ENCODE measurements at places on chromosomes 11 and 22.

DNA sequence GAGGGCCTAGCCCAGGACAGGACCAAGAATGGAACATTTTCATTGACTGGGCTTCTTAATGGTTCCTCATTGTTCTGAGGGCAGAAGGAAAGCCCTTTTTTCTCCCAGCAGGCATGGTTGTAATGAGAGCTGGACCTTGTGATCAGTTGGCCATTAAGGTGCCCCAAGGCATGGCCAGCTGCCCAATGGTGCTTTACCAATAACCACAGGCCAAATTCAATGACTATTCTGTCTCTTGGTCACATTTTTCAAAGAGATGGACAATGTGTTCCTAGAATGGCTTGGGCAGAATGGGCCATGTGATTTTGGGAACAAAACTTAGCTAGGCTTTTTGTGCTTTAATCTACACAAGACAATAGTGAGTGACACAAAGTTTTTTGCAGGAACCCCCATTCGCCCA lies 7.3 kb downstream of the NAV2 start:
- no peak for DNase-seq

DNA sequence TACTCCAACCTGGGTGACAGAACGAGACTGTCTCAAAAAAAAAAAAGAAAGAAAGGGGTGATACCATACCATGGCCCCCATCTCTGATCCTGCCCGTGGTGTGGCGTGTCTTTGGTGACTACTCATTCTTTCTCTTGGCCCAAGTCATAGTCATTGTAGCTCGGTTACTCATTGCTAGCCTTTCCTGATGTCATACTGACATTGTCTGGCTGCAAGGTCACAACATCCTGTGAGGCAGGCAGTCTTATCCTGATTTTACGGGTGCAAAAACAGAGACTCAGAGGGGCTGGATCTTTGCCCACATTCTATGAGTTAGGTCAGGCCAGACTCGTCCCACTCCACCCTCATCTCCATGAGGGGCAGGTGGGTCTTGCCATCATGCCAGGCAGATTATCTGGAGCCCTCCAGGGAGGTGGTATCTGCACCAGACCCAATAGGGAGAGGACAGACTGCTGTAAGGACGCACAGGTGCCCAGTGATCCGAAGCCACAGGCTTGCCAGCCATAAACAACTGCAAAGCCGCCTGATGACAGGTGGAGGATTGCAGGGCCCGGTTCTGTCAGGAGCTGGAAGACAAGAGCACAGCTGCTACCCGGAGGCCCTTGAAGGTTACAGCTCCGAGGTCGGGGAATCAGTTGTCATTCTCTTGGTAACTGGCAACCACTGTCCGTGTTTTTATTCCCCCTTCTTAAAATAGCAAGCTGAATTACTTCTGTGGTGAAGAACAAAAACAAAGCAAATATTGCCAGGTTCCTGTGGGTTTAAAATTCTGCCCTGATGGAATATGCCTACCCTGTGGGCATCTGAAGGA lies 13.8 kb downstream of the TOM1 start:
- no peak for DNase-seq

- no peak for DNase-seq
Measured at GRCh38 chr11:61814958-61815789, 1.6 kb downstream of the FADS1 start.

GRCh38 chr11:73163638-73164174 lies 21.6 kb upstream of the FCHSD2 start:
- no peak for DNase-seq

DNA sequence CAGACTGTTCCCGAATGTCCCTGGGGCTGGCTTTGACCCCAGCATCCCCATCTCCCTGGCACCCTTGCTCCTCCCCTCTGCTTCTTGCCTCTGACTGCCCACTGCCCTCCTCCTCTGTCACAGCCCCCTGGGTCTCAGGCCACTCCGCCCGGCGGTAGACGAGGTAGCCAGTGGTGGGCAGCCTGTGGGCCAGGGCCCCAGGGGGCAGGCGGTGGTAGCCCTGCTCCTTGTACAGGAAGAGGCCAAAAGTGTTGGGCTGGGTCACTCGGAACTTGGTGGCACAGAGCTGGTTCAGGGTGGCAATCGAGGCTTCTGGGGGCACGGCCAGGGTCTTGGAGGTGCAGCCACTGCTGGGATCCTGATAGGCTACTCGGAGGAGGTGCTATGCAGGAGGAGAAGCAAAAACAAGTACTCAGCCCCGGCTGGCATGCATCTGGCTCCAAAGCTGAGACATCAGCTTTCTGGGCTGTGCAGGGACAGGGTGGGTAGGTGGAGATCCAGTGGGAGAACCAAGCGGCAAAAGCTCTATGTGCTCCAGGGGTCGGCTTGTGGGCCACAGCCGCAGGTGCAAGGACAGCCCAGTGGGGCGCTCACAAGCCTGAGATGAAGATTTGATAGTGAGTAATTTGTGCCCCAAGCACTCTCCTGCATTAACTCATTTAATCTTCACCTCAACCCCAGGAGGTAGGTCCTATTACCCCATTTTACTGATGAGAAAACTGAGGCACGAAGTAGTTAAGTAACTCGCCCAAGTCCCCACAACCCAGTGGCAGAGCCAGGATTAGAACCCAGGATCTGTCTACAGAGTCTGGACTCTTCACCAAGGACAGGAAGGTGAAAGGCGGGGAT lies 3.6 kb downstream of the RIN1 start:
- no peak for DNase-seq

GRCh38 chr22:34055525-34056200 lies 135.4 kb upstream of the LARGE1 start:
- no peak for DNase-seq

DNA sequence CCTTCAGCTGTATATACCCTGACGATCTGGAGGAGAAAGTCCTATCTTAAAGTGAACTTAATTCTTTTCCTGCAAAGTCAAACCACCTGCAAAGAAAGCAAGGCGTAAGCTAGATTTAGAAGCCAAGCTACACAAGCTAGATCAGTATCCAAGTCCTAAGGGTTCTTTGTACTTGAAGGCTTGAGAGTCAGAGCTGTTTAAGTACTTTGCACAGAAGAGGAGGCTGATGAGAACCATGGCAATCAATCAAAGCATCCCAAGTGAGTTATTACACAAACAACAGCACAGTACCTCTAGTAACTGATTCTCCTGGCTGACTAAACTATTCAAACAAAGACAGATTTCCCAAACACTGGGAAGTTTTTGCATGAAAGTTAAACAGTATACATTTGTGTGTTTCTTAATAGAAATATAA lies 1.9 kb downstream of the CDON start:
- DNase-seq, result no peak

DNA sequence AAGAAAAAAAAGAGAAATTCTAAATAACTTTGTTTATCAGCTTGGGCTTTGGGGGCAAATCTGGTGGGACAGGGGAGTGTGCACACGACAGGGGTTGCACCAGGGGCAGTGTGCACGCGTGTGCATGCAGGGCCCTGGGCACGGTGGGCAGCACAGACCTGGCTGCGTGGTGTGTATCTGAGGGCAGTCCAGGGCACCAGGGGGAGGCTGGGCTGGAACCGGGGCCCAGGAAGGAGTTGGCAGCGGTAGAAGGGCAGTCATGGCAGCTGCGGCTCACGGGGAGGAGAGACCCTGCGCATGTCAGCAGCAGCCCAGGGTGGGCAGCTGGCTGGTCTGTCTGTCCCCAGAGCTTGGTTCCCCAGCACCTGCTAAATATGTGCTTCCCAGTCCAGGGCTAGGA lies 4.3 kb downstream of the KRTAP5-5 start:
- no peak for DNase-seq

DNA sequence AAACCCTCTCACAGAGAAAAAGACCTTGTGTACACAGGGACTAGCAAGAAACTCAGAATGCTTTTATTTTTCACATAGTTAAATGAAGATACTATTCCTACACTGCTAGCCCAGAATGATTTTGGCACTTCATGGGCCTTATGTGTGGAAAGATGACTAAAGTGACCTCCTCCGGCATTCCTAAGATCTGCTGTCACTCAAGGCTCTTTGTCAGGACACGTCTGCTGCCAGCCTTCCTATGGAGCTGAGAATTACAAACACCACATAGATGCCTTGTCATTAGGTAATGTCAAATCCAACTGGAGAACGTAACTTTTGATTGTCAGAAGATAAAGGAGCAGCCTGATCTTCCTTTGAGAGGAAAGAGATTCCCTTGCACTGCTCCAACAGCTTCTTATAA lies 249.1 kb downstream of the FAT3 start:
- no peak for DNase-seq

DNA sequence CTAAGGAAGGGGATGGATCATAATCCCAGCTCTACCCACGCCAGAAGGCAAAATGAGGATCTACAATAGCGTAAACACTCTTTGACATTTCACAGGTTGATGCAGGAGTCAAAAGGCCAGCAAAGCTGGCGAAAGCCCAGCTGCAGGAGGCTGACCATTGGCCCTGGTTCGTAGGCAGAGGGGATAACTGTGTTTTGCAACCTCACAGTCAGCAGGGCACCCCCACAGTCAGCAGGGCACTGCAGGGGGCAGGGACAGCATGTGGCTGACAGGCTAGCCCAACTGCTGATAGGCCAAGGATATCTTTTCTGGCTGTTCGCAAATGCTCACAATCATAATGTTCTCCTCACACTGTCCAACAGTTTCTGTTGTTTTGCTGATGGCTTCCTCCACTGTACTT lies 372.7 kb downstream of the BUD13 start:
- no peak for DNase-seq

GRCh38 chr22:29194184-29194583 lies 11.5 kb upstream of the EMID1 start:
- DNase-seq, result no peak

DNA sequence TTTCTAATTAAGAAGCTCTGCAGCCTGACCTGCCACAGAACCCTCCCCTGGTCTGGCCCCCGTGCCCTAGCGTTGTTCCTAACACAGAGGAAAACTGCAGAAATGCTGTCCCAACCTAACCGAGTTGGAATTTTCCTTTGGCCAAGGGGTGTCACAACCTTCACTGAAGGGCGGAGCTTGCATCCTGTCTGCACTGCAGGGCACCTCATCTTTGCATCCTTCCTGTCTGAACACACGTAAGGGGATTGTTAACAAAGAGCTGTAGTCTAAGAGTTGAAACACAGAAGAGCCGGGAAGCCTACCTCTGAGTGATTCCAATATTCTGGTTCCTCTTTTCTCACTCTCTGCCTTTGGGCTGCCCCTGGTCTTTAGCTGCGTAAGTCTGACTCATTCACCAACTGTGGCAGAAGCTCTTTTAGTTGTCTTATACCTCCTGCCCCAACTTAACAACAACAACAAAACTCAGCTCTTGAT lies 1.6 kb downstream of the DIXDC1 start:
- DNase-seq, result no peak

- DNase-seq, result no peak
Measured at GRCh38 chr11:58152781-58153180, 27.5 kb upstream of the OR9I1 start.

DNA sequence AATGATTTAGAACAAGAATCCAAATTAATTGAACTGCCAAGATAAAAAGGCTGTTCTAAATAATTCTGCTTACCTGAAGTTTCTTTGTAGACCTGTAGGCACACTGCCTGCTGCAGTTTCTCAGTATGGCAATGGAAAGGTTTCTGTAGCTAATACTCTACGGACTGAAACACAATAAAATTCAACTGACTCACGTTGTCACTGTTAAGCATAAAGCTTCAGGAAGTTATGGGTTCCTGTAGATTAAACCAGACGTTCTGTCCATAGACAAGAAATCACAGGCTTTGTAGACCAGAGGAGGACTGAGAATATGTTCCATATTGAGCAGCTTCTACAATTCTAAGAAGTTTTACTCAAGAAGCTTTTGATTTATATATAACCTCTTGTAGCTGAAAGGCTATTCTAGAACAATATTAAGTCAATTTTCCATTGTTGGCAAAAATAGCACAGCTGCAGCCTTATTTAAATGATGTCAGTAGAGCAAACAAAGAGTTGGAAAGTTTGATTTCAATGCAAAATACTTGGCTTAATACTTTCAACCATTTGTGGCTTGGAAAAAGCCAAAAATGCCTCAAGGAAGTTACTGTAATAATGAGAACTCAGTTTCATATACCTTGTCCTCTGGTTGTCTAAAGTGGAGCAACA lies at the start of gene GLYATL2:
Gene GLYATL2 (minus strand): TSS at position 344 of the 645 bp plus-strand sequence. CDS start 5,092 bp downstream, outside the sequence.
- no peak for DNase-seq

- DNase-seq, result no peak
Measured at GRCh38 chr11:132205496-132205895, 835.1 kb downstream of the NTM start.

DNA sequence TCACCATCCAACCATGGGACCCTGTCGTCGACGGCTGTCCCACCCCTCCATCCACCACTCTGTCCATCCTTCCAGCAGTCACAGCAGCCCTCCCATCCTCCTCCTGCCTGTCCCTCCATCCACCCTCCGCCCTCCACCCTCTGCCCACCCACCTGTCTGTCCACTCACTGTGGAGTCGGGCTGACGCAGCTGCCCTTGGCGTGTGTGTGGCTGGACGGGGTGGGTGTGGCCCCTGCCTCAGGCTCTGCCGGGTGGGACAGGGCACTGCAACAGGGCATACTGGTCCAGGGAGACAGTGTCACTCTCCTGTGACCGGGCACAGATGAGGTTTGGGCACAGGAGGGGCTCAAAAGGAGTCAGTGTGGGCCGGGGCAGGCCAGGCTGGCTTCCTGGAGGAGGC lies 1.9 kb downstream of the PKP3 start:
- DNase-seq, result no peak

DNA sequence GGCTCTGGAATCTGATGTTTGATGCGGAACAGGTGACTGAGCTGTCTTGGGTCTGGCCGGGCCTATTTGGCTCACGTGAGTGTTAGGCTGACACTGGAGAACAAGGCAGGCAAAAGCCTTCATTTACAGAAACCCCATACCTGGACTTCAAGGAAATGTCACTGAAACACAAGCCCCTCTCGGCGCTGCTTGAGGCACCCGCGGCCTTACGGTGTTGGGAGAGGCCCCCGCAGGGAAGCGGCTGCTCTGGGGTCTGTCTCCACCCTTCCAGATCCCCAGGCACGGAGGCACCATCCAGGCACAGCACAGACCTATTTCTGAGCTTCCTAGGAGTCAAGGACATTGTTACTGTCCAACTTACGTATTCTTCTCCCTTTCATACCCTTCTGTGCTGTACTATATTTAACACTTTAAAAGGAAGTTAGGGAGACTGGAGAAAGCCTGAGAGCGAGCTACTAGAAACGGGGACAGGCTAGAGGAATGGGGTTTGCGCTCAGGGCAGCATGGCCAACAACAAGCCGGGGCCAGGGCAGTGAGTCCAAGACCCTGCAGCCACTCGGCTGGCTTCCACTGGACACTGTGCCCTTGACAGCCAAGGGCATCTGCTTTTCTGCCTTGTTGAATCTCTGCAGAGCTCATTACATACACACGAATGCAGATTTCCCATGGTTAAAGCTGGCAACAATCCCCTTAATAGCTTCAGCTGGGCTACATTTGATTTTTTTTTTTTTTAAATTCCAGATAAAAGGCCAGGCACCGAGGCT lies 23.8 kb downstream of the DRD4 start:
- DNase-seq, result no peak
